Mesothelial cell of epicardium (in vitro differentiated cells): ENCODE measurements at places on chromosomes 1 and 21. TPM values are rescaled to one million over a fixed set of nuclear protein-coding genes. Genes with fewer than 3 reads are reported as not detected.

DNA sequence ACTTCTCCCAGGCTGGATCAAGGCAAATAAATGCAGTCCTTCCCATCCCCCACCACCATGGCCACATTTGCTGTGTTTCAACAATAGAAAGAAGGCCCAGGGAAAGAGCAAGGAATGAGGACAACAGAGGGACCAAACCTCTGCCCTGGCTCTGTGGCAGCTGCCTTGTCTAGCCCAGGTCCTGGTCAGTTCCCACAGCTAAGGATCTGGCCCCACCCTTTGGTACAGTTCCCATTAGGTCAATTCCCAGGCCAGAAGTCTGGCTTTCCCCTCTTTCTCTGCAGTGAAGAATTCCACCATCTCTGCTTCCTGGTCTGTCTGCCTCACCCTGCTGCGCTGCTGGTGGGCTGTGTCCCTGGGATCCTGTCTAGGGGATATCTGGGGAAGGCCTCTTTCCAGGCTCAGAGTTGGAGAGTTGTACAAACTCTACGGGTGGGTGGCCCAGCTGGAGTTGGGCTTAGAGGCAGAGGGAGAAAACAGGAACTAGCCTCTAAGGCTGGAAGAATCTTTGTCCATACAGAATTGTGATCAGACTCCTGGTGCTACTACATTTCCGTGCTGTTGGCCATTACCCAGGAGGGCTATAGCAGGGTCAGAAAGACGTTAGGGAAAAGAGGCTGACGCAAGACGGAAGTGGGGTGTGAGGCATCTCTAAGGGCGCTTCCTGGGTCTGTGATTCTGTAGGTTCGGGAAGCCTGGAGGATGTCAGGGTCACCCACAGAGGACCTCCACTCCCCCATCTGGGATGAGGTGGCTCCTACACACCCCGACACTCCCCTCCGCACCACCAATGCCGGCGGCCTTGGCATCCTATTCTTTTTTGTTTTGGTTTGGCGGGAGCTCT is 953 bp upstream of the NDUFS2 start:
- no peak for DNase-seq

FCRL6 gene
- total RNA-seq, result 0.60 to 0.62 TPM (median 0.61 TPM) in 3 replicates

DNAJC6 gene
- 18.1 to 20.3 TPM (median 19.4 TPM) in 3 replicates for total RNA-seq

DNA sequence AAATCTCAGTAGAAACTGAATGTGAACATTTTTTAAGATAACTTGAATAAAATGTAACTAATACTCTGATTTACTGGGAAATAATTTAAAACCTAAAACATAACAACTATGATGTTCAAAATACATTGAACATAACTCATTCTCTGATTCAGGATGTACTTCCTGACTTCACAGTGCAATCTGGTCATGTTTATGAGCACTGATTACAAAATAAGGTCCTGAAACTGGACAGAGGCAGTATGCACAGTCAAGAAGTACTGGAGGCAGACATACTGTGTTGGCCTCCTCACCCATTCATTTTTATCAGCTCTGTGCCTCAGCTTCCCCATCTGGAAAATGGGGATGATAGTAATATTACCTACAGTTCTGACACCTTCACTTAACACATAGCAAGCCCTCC is 651.3 kb downstream of the PTPRC start:
- no peak for DNase-seq

SLC9C2 gene
- 0.93 to 1.2 TPM (median 1.00 TPM) in 3 replicates for total RNA-seq

DNA sequence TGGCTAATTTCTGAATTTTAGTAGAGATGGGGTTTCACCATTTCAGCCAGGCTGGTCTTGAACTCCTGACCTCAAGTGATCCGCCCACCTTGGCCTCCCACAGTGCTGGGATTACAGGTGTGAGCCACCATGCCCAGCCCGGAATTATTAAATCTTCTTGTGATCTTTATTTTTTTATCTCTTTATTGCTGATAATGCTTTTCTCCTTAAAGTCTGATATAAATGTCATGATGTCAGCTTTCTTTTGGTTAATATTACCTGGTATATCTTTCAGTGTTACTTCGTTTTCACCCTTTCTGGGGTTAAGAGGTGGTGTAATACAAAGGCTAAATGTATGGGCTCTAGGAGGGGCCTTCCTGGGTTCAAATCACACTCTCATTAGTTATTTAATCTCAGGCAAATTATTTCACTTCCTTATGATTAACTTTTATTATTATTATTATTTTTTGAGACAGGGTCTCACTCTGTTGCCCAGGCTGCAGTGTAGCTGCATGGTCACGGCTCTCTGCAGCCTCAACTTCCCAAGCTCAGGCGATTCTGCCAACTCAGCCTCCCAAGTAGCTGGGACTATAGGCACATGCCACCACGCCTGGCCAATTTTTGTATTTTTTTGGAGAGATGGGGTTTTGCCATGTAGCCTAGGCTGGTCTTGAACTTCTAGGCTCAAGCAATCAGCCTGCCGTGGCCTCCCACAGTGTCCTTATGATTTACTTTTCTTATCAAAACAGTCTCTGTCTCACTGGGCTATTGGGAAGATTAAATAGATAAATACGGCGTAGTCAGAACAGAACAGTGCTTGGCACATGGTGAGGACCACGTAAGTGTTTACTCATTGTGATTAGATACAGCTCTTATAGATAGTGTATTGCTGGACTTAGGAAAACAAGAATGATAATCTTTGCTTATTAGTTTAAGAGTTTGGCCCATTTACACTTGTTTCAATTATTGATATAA is 216.5 kb downstream of the URB2 start:
- no peak for DNase-seq

DPYD gene
- 11.5 to 15.3 TPM (median 13.3 TPM) in 3 replicates for total RNA-seq

- DNase-seq, result no peak
Observed at GRCh38 chr1:107076841-107077240, 20.4 kb downstream of the PRMT6 start.

C2CD4D gene
- total RNA-seq, result 0.38 to 0.65 TPM (median 0.53 TPM) in 3 replicates

- DNase-seq, result no peak
Observed at GRCh38 chr1:101284021-101284420, 47.2 kb downstream of the S1PR1 start.
